ENCODE measurements at places on chromosomes 5 and 9.

DNA sequence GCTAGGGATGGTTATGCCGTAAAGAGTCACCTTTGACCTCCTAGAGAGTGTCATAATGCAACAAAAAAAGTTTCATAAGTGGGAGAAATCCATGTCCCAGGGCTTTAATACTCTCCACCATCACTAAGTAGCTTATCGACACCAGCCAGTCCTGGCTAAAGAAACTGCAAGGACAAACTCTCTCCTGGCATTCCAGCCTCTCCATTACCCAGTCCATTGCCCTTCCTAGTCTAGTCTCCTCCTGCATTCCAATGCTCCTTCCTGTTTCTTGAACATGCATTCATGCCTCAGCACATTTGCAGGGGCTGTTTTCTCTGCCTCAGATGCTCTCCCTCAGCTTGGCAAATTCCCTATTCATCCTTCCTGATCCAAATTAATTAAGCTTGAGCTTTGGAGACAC, 364.1 kb downstream of the BRINP1 start:
- DNase-seq: no peak

DNA sequence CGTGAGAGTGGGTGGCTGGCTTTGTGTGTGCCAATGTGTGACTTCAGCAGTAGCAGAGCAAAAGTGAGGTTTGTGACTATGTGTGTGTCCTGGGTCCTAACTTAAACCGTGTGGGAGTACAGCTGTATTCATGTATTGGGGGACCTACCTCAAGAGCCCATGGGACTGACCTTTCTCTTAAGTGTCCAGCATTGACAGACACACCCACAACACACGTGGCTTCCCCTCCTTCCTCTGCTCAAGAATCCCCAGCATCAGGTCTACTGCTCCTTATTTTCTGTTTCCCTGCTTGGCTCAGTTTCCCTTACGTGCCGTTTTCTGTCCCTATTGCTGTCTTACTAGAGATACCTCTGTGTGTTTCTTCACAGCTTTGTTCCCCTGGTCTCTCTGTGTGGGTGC, 616 bp downstream of the IL11RA start:
- DNase-seq: no peak

DNA sequence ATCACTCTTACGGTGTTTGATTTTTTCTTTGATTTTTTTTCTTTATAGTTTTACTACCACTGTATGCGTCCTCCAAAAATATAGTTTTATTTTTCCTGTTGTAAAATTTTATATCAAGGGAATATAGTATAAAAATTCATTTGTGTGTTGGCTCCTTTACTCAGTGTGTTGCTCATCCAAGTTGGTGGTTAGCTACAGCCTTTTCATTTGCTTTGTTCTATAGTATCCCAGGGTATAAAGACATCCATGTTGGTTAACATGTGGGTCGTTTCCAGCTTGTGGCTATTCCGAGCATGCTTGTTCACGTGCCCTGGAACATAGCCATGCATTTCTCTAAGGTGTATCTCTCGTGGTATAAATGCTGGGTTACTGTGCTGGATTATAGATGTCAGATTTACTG, 54.8 kb upstream of the DAB2 start:
- DNase-seq: no peak

DNA sequence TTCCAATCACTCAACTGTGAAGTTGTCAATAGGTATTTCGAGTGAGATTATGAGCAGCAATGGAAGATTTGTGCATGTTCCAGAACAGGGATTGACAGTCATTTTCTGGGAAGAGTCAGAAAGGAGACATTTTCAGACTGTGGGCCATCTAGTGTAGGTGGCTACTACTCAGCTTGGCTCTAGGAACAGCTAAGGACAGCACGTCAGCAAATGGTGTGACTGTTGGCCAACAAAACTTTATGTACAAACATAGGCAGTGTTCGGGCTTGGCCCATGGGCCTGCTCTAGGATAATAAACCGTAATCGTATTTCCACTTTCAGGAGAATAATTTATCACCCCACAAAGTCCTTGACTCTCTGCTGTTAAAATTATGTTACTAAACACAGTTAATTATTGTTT, 143.6 kb downstream of the ADCY2 start:
- DNase-seq: no peak

- DNase-seq: peak; percentile 83
Measured at GRCh38 chr5:116361171-116361967, 213.3 kb downstream of the SEMA6A start.

- no peak for DNase-seq
Measured at GRCh38 chr9:121292051-121292450, 24.1 kb downstream of the GSN start.

GRCh38 chr5:144009116-144009515, 161.3 kb downstream of the YIPF5 start:
- no peak for DNase-seq

DNA sequence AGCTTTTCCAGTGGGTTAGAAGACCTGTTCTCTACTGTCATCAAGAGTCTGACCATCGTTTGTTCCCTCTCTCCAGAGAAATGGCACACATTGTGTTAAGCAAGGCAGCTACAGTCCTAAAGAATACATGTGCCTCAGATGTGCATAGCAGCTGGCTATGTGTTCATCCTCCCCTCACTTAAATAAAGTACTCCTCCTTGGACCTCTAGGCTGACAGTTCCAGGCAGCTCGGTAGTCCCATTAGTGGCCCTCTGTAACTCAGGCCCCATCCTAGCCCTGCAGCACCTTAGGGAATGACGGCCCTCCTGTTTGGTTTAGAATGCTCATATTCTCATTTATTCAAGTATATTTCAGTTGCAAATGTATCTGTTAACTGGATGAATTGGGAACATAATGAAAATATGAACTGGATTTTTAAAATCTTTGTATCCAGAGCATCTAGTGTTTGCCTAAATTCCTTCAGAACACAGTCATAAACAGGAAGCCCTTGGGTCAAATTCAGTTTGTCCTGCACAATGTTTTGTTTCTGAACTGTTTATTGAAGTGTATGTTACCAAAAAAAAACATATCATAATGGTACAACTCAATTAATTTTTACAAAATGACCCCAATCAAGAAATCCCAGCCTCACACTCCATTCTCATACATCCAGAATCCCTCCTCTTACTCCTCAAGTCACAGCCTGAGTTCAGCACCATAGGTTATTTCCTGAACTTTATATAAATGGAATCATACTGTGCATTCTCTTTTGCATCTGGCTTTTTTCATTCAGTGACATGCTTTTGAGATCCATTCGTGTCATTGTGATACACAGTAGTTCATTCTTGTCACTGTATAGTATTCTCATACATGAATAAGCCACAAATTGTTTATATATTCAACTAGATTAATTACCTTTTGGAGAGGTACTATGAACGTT, 1.6 kb upstream of the ASPN start:
- DNase-seq: no peak

- DNase-seq: no peak
Measured at GRCh38 chr5:35717718-35718117, 100.1 kb downstream of the SPEF2 start.

- no peak for DNase-seq
Measured at GRCh38 chr5:96984506-96985192, 48.8 kb downstream of the LNPEP start.

DNA sequence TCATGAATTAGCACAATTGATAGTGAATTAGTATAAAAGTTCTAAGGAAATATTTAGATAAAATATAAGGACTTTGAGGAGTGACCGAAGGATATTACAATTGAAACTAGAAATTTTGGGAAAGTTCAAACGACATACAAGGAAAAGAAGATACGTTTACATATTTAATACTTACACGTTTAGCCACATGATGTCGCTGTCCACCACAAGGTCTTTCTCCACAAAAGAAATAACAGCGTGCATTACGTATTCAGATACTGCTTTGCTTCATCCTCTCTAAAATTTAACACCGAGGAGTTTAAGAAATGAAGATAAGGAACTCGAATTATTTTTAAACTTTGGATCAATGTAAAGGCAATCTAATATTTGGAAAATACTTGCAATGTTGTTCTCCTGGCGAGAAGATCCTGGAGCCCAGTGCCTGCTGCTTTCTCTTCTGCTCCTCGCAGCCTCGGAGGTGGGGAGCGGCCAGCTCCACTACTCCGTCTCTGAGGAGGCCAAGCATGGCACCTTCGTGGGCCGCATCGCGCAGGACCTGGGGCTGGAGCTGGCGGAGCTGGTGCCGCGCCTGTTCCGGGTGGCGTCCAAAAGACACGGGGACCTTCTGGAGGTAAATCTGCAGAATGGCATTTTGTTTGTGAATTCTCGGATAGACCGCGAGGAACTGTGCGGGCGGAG, at the start of gene PCDHA3:
PCDHA3 (plus strand) TSS at position 242 of the 678 bp plus-strand sequence.
- DNase-seq: peak; percentile 60

Data from brain (organoid and tissue), 16 donors.